ENCODE measurements at places on chromosomes 7 and 10.

DNA sequence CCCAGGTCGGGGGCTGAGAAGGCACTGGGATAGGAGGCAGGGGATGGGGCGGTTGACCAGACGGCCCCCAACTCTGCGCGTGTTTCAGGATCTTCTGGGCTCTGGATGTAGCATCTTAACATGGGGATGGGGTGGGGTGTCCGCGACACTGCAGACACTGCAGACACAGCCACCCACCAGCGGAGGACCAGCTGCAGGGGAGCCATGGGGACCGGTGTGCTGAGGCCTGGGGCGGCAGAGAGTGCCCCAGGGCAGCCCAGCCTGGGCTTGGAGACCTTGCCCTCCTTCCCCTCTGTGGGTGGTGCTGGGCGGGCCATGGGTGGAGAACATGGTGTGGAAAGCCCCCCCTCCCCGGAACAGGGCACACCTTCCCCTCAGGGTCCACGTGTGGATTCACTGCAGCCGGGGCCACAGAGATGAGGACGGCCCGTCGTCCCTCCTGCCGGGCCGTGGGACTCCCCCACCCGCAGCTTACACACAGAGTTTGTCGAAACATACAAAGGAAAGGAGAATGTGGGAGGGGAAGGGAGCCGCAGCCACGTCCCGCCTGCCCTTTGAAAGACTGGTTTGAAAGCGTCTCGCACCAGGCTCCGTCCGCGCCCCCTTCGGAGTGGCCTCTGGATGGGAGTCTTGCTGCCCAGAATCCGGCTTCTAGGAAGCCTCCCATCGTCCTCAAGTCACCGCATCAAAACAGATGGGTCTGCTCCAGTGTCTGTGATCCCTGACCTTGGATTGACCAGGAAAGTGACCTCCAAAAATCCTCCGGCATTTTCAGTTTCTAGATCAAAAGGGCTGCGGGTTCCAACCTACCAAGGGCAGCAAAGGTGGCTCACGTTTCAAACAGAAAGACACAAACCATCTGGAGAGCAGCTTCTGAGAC, 91.5 kb upstream of the TCERG1L start:
- no peak for DNase-seq

DNA sequence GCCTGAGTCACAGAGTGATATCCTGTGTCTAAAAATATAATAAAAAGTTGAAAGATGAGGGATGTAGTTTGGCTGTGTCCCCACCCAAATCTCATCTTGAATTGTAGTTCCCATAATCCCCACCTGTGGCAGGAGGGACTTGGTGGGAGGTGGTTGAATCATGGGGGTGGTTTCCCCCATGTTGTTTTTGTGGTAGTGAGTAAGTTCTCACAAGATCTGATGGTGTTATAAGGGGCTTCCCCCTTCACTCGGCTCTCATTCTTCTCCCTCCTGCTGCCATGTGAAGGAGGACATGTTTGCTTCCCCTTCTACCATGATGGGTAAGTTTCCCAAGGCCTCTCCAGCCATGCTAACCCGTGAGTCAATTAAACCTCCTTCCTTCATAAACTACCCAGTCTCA, 25.1 kb upstream of the UBE3C start:
- no peak for DNase-seq

GRCh38 chr7:44105832-44106231, 1.7 kb downstream of the AEBP1 start:
- DNase-seq, result no peak

- DNase-seq, result no peak
Observed at GRCh38 chr10:99676895-99677294, 17.6 kb downstream of the ENTPD7 start.

DNA sequence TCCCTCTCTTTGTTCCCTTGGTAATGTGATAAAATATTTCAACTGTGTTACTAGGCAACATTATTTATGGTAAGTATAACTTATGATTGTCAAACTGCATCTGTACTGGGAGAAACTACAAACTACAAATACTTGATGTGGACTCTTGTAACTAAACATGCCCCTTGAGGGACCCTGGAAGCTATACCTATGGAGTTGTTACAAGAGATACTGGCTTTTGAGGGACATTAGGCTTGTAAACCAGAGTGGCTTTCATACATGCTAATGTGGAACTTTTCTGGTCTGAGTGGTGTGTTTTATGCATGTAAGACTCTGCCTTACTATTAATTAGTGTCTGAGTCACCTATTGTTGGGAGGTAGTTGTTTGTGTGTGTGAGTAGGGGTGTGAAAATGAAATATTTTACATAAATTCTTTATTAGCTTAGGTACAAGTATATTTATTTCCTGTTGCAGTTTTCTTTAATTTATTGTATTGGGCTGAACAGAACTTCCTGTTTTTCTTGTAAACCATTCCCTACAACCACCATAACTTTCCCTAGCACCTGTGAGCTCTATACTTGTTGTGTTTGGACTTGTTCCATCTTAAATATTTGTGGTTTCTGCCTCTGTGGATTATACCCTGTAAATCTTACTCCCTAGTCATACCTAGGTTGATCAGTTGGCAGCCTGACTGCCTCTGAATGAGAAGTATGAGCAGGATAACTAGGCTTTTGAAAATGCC, 49.8 kb downstream of the STK31 start:
- no peak for DNase-seq

DNA sequence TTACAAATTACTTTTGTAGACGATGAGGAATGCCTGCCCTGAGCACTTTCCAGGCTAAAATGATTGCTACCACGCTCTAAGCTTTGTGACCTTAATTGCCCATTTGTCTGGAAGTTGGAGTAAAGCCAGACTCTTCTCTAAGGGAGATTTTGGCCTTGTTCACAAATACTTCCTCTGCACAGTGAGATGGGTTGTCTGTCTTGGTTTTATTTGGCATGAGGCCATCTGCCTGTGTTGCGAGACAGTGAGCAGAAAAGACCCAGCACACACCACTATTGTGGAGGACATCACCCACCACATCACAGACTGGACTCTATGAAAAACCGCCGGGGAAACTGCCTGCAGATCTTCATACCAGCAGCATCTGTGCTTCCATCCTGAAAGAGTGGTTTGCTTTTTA, 138.4 kb downstream of the BICC1 start:
- no peak for DNase-seq

DNA sequence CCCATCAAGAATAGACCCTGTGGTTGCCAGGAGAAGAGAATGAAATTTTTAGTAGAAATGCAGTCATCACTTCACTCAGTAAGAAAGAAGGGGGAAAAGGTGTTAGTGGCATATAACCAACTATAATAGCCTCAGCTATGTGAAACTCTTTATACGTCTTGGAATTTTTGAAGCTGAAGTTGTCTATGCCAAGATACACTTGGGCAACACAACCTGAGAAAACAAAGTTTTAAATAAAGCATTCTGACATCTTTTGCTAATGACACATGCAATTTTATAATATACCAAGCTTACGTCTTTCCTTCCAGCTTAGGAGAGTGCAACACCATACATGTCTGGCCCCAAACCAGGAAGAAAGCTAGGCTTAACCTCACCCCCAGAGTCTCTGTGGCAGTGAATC, 40.8 kb upstream of the ZNF438 start:
- DNase-seq, result no peak

- DNase-seq, result no peak
Observed at GRCh38 chr7:24318326-24318725, 34.3 kb downstream of the NPY start.

GRCh38 chr7:107044347-107045194, at the start of gene PRKAR2B:
Gene PRKAR2B (plus strand): TSS chr7:107044705. CDS start chr7:107044908, 203 bp downstream.
- peak; percentile 72 for DNase-seq

- peak; percentile 95 for DNase-seq
Observed at GRCh38 chr7:148884299-148885022, 370 bp upstream of the EZH2 start.

DNA sequence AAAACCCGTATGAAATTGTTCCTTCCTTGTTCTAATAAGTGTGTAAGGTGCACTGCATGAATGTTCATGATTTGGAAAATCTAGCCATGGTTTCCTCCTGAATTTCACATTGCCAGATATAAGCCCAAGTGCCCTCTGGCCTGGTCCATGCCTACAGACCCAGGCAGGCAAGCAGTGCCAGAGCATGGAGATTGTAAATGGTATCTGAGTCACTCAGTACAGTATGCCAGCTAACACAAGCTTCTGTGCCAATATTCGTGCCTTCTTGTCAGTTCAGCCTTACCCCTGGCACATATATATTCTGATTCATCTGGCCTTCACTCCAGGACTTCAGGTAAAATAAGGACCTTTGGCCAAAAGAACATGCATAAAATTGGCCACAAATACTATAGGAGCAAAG, 38.4 kb upstream of the PDE1C start:
- DNase-seq, result no peak

DNA sequence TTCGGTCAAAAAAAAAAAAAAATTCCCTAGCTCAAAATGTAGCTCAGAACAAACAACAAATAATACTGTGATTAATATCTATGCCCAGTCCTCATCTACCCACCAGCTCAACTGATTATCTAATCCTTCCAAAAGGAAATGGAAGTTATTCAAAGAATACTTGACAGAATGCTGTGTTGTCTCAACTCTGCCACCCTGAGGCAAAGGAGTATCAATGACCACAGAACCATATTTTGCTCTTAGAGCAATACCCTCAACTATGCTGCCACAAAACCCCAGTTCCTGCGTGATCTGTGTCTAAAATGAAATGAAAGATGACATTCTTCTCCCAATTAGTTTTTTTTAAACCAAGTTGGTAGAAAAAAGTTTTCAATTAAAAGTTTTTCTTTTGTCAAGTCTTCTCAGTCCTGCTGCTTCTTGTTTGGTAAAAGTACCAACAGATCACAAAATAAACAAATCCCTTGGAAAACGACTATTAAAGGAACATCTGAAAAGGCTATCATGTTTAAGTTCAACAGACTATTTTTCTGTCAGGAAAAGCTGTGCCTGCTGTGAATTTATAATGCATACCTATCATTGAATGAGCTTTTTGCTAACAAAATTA, 21.6 kb downstream of the RBM28 start:
- no peak for DNase-seq

- no peak for DNase-seq
Observed at GRCh38 chr10:59748834-59749233, 4.4 kb downstream of the MRLN start.

DNA sequence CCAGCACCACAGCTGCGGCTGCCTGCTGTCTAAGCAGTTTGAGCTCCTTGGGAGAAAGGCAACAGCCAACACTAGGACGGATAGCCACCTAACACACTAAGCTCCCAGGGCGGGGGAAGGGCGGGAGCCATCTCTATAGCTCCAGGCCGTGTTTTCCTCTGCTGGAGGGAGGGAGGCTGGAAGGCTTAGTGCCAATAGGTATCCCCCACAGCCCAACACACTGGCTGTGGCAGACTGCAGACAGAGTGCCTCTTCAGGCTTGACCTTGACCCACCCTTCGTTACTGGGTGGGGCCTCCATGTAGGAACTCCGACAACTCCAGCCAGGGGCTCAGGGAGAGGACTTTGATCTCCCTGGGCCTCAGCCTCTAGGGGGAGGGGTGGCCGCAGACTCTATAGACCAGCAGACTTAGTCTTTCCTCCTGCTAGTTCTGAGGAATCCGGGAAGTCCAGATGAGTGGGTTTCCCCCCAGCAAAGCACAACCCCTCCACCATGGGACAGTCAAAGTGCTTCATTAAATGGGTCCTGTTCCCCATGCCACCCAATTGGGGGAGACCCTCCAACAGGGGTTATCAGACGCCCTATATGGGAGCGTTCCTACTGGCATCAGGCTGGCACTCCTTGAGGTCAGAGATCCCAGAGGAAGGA, 314.4 kb upstream of the MKI67 start:
- DNase-seq, result no peak

DNA sequence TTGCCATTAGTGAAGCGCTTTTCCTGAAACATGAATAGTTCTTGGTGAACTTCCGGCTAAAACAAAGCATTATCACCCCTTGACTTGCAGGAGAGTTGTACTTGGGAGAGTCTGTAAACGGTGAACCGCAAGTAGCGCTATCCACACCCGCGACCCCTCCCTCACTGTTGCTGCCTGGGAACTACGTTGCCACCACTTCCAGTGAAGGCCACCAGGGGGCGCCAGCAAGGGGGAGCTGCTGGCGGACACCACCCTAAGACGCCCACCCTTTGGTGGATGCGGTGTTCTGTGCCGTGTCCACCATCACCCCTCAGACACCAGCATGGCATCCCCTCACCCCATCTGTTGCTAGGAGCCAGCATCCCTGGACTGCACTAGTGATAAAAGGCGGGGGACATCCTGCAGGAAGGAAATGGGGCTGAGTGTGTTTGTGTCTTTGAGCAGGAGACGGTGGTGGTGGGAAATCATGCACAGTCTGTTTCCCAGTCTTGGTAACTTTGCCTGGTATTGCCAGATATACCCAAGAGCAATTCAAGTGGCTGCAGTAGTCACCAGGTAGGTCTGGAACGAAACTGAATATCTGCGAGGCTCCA, 298.2 kb downstream of the FRMD4A start:
- peak; percentile 51 for DNase-seq

GRCh38 chr10:101189461-101190401, 39.5 kb downstream of the LBX1 start:
- no peak for DNase-seq

DNA sequence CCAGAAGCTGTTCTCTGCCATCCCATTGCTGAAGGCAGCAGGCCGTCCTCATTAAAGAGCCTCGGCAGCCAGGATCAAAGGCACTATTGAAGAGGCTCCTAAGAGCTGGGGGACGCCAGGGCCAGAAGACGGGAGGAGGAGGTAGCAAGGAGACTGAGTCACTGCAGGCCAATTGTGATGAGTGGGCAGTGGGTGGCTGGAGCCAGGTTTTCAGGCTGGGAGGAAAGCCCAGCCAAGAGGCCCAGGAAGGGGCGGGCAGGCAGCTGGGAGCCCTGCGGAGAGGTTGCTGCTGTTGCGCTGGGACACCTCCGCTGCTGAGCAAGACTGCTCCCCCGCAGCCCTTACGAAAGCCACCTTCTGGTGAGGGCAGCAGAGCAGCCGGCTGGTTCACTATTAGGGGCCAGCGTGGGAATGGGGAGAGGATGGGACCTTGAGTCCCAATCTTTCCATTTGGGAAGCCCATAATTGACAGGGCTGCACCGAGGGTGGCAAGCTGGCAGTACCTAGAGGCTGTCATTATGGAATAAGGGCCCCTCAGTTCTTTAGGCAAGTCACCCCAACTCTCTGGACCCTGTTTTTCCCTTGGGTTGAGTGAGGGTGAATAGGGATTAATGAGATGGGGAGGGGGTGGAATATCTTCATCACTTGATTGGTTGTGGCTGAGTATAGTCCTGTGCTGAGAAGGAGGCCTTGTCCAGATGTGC, 48.4 kb downstream of the UNC5B start:
- no peak for DNase-seq

All from activated naive CD4-positive, alpha-beta T cell treated with anti-CD3 and anti-CD28 coated beads, Interleukin-2, amount 50 U/mL, for 16 hours (primary cell).